ENCODE measurements at places on chromosomes 3 and 15.
A peak's percentile ranks its signal among the peaks of the same experiment; 100 is the strongest.

GRCh38 chr15:79192462-79193036 lies 90.0 kb upstream of the ANKRD34C start:
- no peak for DNase-seq

GRCh38 chr3:128376516-128376915 lies 90.2 kb downstream of the DNAJB8 start:
- DNase-seq, result no peak

GRCh38 chr3:30354972-30355371 lies 251.4 kb upstream of the TGFBR2 start:
- DNase-seq, result no peak

DNA sequence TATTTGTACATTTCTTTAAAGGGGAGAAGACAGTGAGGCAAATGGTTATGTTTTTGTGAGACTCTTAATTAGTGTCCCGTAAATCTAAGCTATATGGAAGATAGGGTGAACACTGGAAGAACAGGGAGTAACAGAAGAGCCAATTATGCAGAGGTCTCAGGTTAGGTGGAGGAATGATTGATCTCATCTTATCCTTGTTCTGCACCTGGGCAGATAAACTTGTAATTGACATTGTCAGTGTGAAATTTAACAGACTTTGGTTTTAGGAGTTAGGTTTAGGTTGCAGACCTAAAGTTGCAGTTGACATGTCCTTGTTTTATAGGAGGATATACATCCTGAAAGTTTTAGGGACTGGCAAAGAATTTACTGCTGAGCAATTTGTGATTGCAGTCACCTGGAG lies 3.1 kb upstream of the TWF2 start:
- DNase-seq, result no peak

GRCh38 chr3:64928683-64929082 lies 240.9 kb upstream of the ADAMTS9 start:
- no peak for DNase-seq

DNA sequence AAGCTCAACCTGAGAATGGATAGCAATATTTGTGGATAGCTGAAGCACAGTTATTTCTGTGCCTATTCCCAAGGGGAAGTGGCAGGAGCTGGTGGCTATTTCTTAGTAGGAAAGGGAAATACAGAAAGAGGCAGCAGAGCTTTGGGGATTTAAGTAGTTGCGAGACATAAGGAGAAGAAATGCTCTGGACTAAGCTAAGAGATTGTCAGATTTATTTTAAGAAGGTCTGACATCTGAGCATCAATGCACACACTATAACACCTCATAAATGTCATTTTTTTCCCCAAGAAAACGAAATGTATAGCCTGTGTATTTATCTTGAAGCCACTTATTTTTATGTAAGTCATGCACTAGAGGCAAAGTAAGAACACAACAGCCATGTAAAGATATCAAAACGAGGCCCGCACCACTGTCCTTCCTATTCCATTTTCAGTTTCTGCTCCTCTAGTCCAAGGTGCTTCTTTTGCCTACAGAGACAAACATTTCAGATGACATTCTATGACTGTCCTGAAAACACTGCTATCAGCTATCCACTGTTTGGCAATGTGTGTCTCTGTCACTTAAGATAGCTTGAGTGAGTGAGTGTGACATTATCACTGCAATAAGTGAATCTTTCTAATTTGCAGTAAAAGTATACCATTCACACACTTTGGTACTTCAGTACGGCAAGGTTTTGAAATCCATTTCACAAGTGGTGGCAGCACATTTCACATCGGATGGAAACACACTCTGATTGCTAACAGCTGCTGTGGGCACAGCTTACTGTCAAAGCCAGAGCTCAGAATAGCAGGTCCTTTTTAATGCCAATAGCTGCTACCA lies 62.7 kb upstream of the ICE2 start:
- no peak for DNase-seq

- DNase-seq, result no peak
Measured at GRCh38 chr3:194328942-194329582, 22.1 kb downstream of the CPN2 start.

- no peak for DNase-seq
Measured at GRCh38 chr3:10389995-10390394, 69.1 kb upstream of the SEC13 start.

GRCh38 chr3:40585381-40586016 lies 60.7 kb downstream of the ZNF621 start:
- no peak for DNase-seq

DNA sequence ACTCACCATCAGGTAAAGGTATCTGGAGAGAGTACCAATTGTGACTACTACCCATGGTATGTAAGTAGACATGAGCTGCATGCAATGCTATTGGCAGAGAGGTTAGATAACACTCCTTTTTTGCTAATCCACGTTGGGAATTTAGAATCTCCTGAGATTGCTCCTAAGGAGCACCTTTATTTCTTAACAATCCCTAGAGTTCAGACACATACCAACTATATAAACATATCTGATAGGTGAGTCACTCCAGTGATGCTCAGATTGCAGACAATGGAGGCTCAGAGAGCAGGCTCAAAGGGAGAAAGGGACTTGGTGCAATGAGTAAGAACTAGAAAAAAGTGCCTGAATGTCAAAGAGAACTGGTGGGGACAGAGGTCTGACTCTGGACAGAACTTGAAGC lies 47.0 kb upstream of the LRRFIP2 start:
- DNase-seq, result peak; percentile 68

GRCh38 chr3:142356818-142357217 lies 91.0 kb downstream of the XRN1 start:
- no peak for DNase-seq

- DNase-seq, result no peak
Measured at GRCh38 chr3:48428572-48429316, 1.1 kb downstream of the PLXNB1 start.

DNA sequence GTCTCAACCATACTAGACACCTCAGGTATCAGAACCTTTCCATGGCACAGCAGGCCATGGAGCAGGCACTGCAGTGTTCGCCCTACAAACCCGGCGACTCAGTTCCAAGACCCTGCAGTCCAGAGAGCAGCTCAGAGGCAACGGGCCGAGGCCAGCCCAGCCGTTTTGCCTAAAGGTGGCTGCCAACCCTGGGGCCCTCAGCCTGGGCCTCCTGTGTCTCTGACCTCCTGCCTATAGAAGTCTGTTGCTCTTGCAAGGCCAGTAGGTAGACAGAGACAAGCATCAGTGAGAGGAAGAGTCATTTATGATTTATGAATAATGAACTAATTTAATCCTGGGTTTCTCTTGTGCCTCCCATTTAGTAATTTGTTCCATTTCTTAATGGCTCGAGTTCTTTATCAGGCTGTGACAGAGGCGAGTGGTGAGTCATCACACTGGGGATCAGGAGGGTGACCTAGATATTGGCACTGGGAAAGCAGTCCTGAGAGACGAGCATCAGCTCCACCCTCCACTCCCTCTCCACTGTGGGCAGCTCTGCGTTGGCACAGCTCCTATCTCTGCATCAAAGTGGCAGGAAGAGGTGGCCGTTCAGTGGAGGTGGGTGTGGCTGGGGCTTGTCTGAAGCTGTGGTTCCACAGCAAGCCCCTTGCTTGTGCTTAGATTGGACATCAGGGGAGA lies 79.8 kb downstream of the ABHD5 start:
- DNase-seq, result peak; percentile 36

- no peak for DNase-seq
Measured at GRCh38 chr3:150885535-150885934, 19.7 kb downstream of the MINDY4B start.

DNA sequence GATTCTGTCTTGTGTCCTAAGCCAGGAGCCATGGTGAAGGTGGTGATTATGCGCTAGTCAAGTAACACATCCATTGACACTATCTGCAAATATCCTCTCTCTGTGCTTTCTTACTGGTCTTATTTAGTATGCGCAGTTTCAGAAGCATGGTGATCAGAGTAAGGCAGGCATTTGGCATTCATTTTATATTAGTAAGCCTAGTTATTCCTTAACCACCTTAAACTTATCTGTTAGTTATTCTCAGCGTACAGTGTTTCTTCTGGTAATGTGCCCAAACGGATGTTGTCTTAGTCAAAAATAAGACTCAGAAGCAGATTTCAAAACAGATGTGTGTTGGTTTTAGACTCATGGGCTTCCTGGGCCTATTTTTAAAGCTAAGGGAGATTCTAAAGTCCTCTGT lies 329.2 kb downstream of the GRM7 start:
- no peak for DNase-seq

DNA sequence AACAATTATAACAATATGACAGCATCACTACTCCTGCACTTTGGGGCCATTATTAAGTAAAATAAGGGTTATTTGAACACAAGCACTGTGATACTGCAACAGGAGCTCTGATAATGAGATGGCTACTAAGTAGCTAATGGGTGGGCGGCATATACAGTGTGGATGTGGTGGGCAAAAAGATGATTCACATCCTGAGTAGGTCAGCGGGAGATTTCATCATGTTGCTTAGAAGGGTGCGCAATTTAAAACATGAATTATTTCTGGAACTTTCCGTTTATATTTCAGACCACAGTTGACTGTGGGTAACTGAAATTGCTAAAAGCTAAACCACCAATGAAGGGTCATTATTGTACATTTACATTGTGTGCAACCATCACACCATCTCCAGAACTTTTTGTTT lies 42.3 kb downstream of the FBXO22 start:
- no peak for DNase-seq

GRCh38 chr3:58833491-58833890 lies 166.9 kb upstream of the FAM3D start:
- no peak for DNase-seq

- DNase-seq, result no peak
Measured at GRCh38 chr3:51378726-51379125, 6.4 kb upstream of the MANF start.

GRCh38 chr3:77513542-77513941 lies 473.6 kb downstream of the ROBO2 start:
- no peak for DNase-seq

DNA sequence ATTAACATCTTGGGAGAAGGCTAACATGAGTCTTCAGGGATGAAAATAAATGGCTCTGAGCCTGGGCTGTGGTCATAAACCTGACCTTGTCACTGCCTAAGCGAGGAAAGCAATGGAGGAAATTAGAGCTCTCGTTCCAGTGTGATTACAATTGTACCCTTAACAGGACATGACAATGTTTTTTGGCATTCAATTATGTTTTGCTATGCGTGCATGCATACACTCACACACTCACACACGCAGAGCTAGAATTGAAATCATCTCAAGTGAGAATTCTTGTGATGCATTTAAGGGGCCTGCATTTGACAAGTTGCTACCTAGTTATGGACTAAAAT lies 24.1 kb downstream of the ZNF80 start:
- DNase-seq, result peak; percentile 19

GRCh38 chr3:64837126-64837738 lies 149.4 kb upstream of the ADAMTS9 start:
- DNase-seq, result no peak

DNA sequence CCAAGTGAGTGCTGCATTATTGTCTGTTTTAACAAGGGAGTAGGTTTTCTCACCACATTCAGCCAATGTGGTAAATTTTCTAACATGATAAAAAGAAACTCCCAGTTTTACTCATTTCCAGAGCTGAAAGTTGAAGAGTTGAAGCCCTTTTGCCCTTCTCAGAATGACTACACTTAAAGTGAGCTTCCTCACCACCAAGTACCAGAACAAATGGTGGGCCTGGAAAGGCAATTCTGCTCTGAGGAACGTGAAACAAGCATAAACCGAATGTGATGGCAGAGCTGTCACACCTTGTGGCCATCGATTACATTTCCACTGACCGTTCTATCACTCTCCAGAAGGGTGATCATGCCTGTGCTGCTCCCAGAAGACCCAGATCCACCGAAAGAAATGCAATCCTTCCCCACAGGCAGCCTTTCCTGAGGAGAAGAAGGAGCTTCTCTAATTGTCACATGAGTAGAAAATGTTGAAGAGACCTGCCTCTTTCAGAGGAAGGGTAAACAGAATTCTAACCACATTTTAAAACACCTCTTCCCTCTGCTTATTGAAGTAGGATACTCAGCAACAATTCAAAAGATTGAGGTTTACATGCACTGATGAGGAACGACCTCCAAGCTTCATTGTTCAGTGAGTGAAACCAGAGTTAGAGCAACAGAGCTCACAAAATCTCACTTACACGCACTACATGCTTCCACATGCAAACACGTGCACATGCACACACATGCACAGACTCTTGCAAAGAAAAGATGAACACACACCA lies 21.4 kb upstream of the CCR9 start:
- no peak for DNase-seq

GRCh38 chr3:137035631-137036030 lies 77.8 kb downstream of the IL20RB start:
- DNase-seq, result peak; percentile 41

DNA sequence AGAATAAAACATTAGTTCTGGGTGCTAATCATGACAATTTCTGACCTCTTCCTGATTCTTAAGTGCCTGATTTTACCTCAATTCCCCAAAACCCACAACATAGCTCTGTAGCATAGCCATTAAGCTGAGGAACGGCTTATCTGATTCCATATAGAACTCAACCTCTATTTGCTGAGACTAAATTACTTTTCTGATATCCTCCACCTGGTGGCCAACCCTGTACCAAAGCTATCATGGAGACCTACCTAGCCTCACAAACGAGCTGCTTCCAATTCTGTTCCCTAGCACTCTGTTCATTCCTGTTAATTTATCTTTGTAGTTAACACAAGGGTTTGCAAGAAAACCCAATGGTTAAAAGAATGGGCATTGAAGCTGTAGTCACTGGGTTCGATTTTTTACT lies 245.2 kb downstream of the PLOD2 start:
- DNase-seq, result no peak

GRCh38 chr3:123781138-123781537 lies 103.0 kb downstream of the MYLK start:
- DNase-seq, result no peak

GRCh38 chr3:185659942-185660921 lies 74.1 kb downstream of the SENP2 start:
- peak; percentile 71 for DNase-seq

DNA sequence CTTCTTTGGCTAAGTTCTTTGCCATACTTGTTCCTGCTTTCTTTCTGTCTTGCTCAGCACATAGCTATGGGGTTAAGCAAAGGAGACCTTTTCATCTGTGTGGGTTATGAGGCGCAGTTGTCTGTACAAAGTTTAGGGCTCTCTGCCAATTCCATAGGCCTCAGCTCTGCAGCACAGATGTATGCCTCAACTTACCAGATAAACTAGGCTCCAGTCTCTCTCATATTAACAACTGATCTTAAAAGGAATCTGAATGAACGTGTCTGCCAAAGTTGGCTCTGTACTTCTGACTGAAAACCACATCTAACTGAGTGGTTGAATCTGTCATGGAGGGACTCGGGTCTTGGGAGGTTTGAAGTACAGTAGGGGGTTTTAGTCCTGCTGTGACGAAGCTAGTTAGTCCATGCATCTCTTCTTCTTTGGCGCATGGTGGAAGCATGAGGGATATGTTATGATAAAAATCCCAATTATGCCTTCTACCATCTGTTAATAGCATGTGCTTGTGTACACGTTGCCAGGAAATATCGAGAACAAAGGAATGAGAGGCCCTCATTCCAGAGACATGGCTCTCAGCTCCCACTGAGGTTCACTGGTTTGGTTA lies 114.6 kb upstream of the TSC22D2 start:
- peak; percentile 47 for DNase-seq

DNA sequence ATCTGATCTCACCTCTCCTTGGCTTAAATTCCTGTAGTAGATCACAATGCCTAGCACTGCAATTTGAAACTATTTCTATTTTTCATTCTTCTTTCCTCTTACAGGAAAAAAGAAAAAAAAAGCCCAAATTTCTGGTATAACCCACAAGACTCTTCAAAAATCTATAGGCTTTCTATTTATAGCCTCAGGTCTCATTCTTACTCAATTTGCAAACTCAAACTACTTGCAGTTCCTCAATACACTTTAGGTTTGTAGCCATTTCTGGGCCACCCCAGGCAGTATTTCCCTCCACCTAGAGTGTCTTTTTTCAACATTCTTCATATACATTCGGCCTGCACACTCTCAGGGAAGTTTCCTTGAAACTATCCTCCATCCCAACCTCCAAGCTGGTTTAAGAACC lies 169.0 kb downstream of the TBC1D5 start:
- no peak for DNase-seq
